ENCODE measurements at places on chromosomes 2 and 18.

GRCh38 chr2:236073246-236073645 lies 94.9 kb downstream of the GBX2 start:
- no peak for DNase-seq

DNA sequence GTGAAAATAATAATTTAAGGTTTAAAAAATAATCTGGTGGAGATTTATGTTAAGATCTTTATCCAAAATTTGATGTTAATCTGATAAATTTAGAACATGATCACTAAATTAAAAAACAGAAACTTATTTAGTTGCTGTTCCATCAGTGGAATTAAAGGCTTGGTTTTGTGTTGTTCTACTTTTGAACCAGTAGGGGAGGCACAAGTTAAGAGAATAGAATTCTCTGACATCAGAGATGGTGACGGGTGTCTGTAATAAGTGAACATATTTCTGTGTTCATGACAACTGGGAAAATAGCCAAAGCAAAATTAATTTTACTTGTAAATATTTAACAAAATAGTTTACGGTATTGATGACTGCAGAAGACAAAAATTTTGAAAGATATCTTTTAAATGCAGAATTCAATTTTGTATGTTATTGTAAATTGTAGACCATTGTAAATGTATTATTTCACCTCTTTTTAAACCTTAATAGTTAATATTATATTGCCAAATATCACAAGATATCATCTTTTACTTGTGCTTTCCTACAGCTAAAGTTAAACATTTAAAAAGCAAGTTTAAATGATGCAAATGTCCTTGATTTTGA lies 106.0 kb downstream of the UBR3 start:
- no peak for DNase-seq

DNA sequence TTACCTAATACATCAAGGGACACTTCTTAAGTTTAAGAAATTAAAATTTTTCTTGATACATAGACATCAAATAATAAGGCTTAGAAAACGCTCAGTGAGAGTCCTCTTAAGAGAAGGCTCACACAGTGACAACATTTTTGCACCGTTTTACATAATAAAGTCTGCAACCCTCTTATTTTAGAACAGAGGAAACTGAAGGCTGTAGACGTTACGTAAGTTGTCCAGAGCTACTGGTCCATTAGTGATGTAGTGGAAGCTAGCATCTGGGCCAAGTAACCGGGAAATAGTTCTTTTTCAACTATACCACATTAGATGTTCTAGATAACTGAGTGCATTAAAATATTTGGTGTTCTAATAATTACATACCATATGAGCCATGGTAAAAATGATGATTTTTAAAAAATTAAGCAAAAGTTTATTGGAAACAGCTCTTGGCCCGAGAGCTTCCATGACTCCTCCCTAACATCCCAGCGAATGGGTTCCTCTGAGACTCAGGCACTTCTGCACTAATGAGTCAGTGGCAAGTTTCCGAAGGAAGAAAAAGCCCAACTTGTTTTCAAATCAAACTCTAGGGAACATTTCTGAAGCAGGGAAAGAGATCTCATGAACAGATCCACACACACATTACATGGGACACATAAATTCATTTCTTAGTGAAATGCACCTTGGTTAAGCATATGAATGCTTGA lies 232.6 kb upstream of the PXDN start:
- DNase-seq = no peak

- no peak for DNase-seq
Measured at GRCh38 chr2:216316743-216317142, 55.5 kb downstream of the MARCHF4 start.
